ENCODE measurements at places on chromosomes 16 and 17.
A peak's percentile ranks its signal among the peaks of the same experiment; 100 is the strongest.

DNA sequence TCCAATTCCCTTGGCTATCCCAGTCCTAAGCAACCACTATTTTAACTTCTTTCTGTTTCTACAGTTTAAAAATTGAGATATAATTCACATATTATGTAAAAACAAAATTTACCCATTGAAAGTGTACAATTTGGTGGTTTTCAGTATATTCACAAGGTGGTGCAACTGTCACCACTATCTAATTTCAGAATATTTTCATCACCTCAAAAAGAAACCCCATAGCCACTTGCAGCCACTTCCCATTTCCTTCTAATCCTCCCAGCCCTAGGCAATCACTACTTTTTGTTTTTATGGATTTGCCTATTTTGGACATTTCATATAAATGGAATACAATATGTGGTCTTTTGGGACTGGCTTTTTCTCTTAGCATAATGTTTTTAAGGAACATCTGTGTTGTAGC, 36.1 kb upstream of the NACA2 start:
- DNase-seq = no peak

DNA sequence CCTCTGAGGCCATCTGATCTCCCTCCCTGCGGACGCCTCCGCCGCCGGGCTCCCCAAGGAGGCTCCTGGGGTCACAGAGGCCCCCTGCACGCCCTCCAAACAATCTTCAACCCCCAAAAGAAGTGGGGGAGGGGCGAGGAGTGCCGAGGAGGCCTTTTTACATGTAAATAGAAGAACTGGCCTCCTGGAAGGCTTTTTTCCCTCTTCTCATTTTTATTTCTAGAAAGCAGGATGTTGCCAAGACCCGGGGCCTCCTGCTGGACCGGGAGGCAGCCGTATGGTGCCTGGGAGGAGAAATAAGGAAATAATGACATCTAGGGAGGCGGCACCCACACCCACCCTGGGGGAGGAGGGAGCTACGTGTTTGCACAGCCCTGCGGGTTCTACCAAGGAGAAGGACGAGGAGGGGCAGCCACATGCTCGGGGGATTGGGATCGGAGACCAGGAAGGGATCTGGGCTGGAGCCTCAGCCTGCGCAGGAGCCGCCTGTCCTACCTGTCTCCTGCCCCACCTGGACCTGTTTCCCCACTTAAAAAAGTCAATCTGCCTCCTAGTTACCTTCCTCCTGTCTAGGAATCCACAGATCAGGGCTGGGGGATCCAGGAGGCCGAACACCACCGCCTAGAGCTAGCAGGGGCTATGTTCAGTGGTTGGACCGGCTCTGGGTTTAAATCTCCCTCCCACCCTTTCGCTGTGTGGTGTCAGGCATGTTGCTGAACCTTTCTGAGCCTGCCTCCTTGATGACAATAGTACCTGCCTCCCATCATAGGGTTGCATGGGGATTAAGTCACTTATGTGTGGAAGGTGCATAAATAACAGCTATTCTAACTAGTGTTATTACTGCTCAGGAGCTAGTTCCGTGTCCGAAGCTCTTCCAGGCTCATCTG, 175.7 kb upstream of the GSE1 start:
- no peak for DNase-seq

- DNase-seq = no peak
These were observed at the start of gene DPEP1 for GRCh38 chr16:89613231-89613953. Gene DPEP1 (plus strand): TSS chr16:89613642. CDS start chr16:89630411, 16,769 bp downstream.

DNA sequence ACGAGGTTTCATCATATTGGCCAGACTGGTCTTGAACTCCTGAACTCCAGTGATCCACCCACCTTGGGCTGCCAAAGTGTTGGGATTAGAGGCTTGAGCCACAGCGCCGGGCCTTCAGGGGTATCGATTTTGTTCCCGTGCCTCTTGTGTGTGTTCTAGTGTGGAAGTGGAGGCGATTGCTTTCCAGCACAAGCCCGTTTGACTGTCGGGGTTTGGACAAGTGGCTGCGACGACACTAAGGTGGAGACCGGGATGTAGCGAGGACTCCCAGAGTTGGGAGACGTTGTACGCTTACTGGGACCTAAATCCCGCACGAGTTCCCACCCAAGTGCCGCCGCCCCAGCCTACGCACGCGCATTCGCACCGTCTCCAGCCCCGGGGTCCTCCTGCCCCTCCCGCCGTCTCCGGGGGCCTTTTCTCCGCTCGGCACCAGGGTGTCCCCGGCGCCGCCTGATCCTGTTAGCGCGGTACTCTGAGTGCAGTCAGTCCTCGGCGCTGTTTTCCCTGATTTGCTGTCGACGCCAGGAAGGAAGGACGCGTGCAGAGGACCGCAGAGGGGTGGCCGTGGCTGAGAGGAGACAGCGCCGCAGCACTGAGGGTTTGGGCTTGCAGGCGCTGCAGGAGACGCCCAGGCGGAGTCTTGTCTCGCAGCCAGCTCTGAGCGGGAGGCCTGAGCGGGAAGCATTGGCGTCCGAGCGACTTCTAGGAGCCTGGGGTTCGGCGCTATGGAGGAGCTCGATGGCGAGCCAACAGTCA, at the start of gene NUP85:
Gene NUP85, plus strand, starts transcription at position 643 of the 756 bp plus-strand sequence. Its CDS starts 83 bp downstream, at position 726.
- peak; percentile 98 for DNase-seq

GRCh38 chr17:39533891-39534290, 72.6 kb downstream of the CDK12 start:
- no peak for DNase-seq

GRCh38 chr16:27784351-27785306, 234.7 kb downstream of the KATNIP start:
- no peak for DNase-seq

DNA sequence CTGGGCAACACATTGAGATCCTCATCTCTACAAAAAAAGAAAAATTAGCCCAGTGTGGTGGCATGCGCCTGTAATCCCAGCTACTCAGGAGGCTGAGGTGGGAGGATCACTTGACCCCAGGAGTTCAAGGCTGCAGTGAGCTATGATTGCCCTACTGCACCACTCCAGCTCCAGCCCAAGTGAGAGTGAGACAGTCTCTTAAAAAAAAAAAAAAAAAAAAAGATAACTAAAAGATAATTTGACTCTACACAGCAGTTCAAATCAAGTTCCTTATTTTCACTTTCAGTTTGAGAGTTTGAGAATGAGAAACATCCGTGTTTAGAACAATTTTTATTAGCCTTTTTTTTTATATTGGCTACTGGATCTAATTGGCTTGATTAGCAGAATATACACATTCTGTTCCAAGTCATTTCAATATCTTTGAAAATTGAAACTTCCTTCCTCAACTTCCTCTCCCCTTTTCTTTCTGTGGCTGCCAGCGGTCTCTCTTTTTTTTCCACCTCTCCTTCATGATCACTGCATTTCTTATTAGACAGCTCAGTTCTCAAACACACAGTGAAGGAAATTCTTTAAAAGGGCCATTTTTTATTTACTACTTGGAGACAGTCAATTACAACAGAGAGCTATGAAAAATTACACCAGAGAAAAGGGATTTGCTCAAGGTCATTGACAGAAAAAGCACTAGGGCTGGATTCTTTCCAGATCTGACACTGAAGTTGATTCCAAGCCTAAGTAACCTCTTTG, 4.5 kb upstream of the ACSF2 start:
- DNase-seq = no peak

GRCh38 chr17:63928172-63928666, 3.9 kb downstream of the CD79B start:
- DNase-seq = no peak

GRCh38 chr16:54936979-54937670, 6.5 kb downstream of the IRX5 start:
- peak; percentile 88 for DNase-seq

- no peak for DNase-seq
These were observed 55.2 kb downstream of the MSI2 start for GRCh38 chr17:57311281-57312216.

- DNase-seq = no peak
These were observed 329.4 kb upstream of the CCL2 start for GRCh38 chr17:33925649-33926048.

DNA sequence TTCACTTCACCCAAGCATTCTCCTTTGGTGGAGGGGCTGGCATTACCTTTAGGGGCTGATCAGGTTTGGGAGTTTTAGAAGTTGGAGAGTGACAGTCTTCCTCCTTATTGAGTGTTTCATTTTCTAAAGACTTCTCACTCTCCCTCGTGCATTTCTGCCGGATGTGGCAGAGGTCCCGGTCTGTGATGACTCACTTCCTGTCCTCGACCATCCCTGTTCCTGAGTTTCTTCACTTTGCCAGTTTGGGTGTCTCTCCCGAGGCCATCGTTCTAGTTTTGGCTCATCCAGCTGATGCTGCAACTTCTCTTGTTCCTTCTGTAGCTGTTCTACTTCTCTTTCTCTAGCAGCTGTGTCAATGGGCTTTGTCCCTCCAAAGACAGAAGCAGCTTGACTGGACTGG, 104.3 kb downstream of the PHKB start:
- DNase-seq = no peak

GRCh38 chr16:79677799-79678530, 77.4 kb upstream of the MAF start:
- no peak for DNase-seq

DNA sequence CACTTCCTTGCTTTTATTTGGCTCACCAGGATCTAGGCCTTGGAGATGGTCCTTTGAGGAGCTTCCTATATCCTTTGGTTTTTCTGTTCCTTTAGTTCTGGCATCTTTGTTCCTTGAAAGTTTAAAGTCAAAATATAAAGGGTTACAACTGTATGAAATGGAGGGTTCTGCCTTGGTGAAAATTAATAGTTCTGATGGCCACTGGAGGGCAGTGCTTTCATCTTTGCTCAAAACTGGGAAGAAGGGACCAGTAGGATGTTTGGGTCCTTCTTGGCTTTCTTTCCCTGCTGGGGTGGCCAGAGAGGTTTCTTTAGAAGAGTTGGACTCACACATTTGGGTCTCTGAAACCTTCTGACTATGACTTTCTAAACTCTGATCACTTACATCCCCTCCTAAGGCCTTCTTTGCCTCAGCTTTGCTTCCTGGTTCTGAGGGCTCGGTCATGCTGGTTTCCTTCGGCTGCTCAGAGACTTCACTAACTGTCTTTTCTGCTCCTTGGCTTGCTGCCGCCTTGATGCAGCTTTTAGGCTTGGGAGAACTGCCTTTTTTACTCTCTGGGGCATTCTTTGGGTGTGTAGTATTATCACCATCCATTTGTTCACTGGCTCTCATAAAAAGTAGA, 10.9 kb upstream of the ITGA2B start:
- DNase-seq = no peak

GRCh38 chr17:9443811-9444210, 131.8 kb downstream of the STX8 start:
- DNase-seq = no peak

GRCh38 chr16:60405286-60405685, 1631.0 kb downstream of the CDH8 start:
- DNase-seq = no peak

GRCh38 chr17:77737442-77738265, 220.8 kb upstream of the TNRC6C start:
- peak; percentile 80 for DNase-seq

- DNase-seq = no peak
These were observed 95.1 kb downstream of the NTN1 start for GRCh38 chr17:9116311-9116835.

GRCh38 chr17:72510351-72511016, 389.7 kb downstream of the SOX9 start:
- DNase-seq = no peak

DNA sequence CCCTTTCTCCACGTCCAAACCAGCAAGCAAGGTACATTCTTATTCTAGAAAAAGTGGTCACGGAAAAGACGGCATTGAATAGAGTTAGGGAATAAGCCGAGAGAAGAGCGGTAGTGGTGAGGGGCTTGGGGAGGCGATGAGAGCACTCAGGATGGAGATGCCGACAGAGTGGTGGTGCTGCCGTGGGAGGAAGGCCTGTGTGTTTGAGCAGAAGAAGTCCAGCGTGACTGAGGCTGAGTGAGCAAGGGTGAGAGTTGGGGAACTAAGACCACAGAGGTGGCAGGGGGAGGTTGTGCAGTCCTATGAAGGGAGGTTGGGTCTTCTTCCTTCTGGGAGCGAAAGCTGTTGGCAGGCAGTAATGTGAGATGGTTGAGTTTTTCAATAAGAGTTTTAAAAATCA, 252.3 kb downstream of the ABCC12 start:
- no peak for DNase-seq

- DNase-seq = no peak
These were observed 43.7 kb upstream of the ERN1 start for GRCh38 chr17:64173646-64174045.

- no peak for DNase-seq
These were observed 114.3 kb downstream of the RBFOX3 start for GRCh38 chr17:79496422-79497005.

GRCh38 chr17:1111599-1112443, 68.0 kb downstream of the ABR start:
- no peak for DNase-seq

DNA sequence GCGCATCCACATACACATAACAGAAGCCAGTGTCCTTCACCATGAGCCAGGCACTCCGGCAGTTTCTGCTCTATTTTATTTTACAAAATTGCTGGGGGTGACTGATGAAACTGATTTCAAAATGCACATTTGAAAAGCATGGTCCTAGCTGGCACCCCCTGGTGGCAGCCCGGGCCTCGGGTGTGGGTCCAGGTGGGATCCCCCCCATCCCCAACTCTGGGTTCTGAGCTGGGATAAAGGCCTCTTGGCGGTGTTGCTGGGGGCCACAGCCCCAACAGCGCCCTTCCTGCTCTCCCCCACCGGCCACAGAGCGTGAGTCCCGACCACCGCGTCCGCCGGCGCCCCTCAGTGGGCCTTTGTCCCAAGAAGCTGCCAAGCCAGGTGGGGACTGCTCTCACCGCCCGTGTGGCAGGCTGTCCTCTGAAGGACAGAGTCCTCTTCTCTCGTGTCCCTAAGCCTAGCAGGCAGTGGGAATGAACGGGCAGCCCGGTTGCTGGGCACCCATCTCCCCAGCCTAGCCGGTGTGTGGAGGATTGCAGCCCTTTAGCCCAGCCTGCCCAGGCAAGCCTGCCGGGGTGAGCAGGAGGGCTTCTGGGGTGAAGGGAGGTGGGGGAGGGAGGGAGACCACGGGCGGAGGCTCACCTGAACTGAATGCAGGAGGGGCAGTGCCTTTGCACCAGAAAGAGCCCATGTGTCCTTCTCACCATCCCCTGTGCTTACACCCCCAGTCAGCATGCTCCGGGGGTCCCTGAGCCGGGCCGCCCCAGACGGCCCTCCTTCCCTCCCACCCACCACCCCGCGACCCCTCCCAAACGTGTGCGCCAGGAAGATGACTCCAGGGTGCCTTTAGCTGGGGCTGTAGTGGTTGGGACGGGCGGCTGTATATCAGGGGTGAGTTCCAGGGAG, 898 bp downstream of the SNAI3 start:
- DNase-seq = no peak

All from osteocyte (in vitro differentiated cells).